ENCODE measurements at places on chromosomes 3 and 15. TPM values are rescaled to one million over a fixed set of nuclear protein-coding genes. Genes with fewer than 3 reads are reported as not detected.

The PLA2G4F gene
- total RNA-seq: not detected

The RPUSD3 gene
- total RNA-seq: 25.5 TPM

The PFKFB4 gene
- 46.0 TPM for total RNA-seq

The DOCK3 gene
- total RNA-seq: under 0.01 TPM

The NTRK3 gene
- 1.2 TPM for total RNA-seq

The CYP19A1 gene
- not detected for total RNA-seq

The RYK gene
- 115 TPM for total RNA-seq

The HCN4 gene
- total RNA-seq: not detected

The SNAP23 gene
- 111 TPM for total RNA-seq

The SLCO3A1 gene
- total RNA-seq: 0.30 TPM

The MYEF2 gene
- 9.1 TPM for total RNA-seq

The SKOR1 gene
- 0.09 TPM for total RNA-seq

The TJP1 gene
- 50.5 TPM for total RNA-seq

All from smooth muscle cell of the umbilical artery (primary cell).